A549 (cell line): ENCODE measurements at places on chromosomes 4 and X. TPM values are rescaled to one million over a fixed set of nuclear protein-coding genes. Genes with fewer than 3 reads are reported as not detected.

The HTN1 gene
- not detected in 3 replicates for polyA plus RNA-seq

- DNase-seq, result no peak
Observed at GRCh38 chr4:94978904-94979303, 221.1 kb downstream of the BMPR1B start.

GRCh38 chr4:3346146-3346545 lies 53.3 kb downstream of the RGS12 start:
- peak; percentile 63 for DNase-seq

GRCh38 chrX:148284056-148284455 lies 216.4 kb upstream of the AFF2 start:
- no peak for DNase-seq

DNA sequence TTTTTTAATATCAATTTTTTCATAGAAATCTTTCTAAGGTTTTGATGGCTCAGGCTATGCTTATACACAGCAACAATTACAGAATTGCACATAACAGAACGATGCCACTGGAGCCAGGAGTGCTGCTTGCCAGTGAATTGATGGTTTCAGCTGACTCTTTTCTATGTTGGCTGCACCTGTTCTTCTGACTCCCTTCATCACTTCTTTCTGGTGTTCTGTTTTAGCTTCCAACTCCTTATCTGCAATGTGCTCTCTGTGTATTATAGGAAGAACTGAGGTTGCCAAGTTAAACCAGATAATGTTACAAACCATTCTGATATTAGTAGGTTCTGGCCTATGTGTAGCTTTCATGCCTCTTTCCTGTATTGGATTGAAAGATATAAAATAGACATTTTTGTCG lies 11.6 kb upstream of the VEGFD start:
- DNase-seq, result no peak

The FGFR3 gene
- 3.8 to 4.8 TPM (median 3.9 TPM) in 3 replicates for polyA plus RNA-seq

DNA sequence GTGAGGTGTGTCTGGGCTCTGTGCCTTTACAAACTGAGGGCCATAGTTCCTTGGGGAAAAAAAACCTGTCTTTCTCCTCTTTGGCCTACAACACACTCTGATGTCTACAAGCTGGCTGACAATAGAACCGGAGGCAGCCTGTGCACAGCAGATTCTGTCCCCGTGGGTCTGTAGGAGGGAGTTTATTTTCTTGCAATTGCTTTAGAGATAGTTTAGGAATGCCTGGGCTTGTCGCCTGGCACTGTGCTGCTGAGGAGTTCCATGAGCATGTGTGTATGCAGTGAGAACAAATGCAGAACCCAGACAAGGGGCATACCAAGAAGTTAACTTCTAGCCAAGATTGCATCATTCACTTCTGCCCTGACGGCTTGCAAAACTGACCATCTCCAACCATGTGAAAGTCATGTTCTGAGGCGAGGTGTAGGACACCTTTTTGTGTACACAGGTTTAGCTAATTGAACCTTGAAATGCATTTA lies 54.1 kb downstream of the CCNI start:
- no peak for DNase-seq

The DHX15 gene
- polyA plus RNA-seq, result 153 to 154 TPM (median 154 TPM) in 3 replicates

The CT45A10 gene
- polyA plus RNA-seq, result not detected in 3 replicates

The ODAM gene
- not detected in 3 replicates for polyA plus RNA-seq

The SLC25A14 gene
- 21.0 to 23.0 TPM (median 22.2 TPM) in 3 replicates for polyA plus RNA-seq

- no peak for DNase-seq
Observed at GRCh38 chrX:828411-828959, 197.9 kb downstream of the SHOX start.

The CSAG3 gene
- polyA plus RNA-seq, result not detected in 3 replicates

GRCh38 chrX:103400931-103401330 lies 24.6 kb downstream of the BEX3 start:
- DNase-seq, result no peak

DNA sequence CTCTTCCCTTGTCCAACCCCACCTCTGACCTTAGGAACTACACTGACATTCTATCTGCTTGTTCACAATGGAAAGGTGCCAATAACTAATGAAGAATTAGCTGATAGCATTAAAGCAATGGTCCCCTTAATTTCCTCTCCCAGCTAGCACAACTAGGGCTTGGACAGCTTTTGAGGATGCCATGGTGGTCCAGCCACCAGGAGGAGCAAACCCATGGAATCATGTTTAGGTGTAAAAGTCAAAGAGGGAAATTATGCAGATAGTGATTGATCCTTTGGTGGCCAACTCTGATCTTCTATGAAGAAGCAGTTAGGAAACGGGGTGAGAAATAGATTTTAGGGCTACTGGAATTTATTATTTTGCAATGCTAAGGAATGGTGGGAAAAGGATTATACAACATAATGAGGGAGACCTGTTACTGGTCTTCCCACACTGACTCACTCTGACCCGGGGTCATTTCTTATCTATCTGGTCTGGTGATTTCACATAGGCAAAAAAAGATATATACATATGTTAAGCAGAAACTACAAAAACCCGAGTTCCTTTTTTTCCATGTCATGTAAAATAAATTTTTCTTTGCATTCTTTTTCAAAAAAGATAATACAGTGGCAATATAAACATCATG lies 45.8 kb upstream of the FBXW7 start:
- DNase-seq, result no peak

DNA sequence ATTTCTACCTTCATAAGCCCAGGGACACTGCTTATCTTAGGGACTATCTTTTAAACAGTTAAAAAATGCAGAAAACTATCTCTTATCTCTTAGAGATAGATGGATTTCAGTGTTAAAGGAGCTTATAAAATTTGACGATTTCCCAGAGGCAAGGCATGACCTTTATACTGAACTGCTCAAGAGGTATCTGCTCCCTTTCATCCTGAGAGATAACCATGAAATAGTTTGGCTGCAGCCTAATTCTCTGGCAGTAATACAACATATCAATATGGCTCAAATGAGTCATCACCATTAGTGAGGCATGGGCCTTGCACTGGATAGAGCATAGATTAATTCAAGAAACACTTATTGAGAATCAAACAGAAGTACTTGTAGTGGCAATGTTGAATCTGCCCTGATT lies 348.2 kb upstream of the GRIA3 start:
- no peak for DNase-seq

DNA sequence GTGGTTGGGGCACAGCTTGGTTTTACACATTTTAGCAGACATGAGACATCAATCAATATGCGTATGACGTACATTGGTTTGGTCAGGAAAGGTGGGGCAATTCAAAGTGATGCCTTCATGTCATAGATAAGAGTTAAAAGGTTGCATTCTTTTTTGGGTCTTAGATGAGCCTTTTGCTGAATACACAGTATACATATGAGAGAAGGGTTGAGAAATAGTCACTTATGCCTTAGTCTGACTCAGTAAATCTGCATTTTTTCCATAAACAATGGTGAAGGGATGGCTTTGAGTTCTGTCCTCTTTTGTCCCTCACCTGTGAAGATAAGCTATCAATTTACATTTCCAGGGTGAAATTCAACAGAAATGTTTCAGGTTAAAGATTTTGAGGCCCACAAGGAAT lies 43.9 kb upstream of the UGT2B15 start:
- DNase-seq, result no peak

GRCh38 chrX:103919270-103919637 lies 43.2 kb upstream of the TMSB15B start:
- DNase-seq, result peak; percentile 72

- DNase-seq, result no peak
Observed at GRCh38 chr4:172680691-172681090, 487.9 kb upstream of the GALNT7 start.

The BRS3 gene
- not detected in 3 replicates for polyA plus RNA-seq

- no peak for DNase-seq
Observed at GRCh38 chrX:39969099-39969818, 128.5 kb downstream of the BCOR start.

GRCh38 chr4:176443646-176444409 lies 124.1 kb downstream of the SPCS3 start:
- peak; percentile 6 for DNase-seq

The SPINK2 gene
- not detected in 3 replicates for polyA plus RNA-seq

DNA sequence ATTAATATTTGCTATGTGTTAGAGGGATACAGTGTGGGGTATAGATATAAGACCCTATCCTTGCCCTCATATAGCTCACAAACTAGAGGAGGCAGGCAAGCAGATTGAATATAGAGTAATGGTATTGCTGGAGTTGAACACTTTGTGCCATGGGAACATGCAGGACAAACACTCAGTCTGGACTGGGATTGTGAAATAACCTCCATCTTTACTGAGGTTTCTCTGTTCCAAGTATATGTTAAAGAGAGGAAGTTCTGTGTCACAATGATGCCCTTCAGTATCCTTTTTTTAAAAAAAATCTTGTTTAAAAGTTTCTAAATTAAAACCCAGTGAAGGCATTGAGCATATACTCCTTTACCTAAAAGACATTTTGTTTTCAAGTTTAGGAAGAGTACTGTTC lies 8.7 kb downstream of the FABP2 start:
- no peak for DNase-seq

The GC gene
- polyA plus RNA-seq, result not detected in 3 replicates

The SORCS2 gene
- polyA plus RNA-seq, result 4.3 to 5.1 TPM (median 4.6 TPM) in 3 replicates

DNA sequence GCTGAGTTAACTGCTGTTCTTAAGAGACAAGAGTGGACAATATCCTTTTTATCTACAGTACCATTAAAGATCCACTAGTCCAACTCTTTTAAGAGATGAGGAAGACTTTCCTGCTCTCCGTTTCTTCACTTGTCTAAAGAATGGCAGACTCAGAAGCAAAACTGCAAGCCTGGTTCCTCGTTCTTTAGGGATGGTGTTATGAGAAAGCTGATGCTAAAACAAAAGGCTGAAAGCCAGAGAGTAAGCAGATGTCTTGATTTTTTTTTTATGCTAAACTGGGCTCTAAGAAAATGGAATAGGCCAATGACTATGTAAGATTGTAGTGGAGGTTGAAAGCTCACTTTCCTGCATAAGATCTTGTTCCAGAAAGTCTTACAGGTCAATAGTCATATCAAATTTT lies 78.1 kb downstream of the CNGA2 start:
- no peak for DNase-seq

- DNase-seq, result no peak
Observed at GRCh38 chrX:135295238-135295943, 13.9 kb upstream of the ETDC start.

The DMP1 gene
- not detected in 3 replicates for polyA plus RNA-seq

The RHOH gene
- polyA plus RNA-seq, result 0.07 to 0.08 TPM in 2 of 3 replicates, not detected in the other

DNA sequence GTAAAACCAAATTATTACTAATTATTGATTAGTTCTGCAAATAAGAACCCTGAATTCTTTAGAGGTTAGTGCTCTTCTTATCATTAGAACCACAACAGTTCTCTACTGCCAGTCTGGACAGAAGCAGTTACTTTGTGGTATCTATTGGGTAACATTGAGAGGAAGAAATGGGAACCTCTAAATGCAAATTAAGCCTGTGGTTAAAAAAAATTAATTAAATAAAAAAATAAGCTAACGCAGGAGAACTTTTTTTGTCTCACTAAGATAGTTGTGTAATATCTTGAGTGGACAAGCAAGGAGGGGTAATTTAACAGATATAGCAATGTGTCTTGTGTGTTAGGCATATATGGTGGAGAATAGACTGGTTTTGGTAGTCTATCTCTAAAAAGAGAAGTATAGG lies 32.9 kb upstream of the TET2 start:
- no peak for DNase-seq

GRCh38 chrX:57904176-57904880 lies 5.9 kb downstream of the ZXDA start:
- no peak for DNase-seq

GRCh38 chrX:119870626-119871131 lies 854 bp downstream of the RNF113A start:
- no peak for DNase-seq

The NUP62CL gene
- polyA plus RNA-seq, result 12.5 to 15.8 TPM (median 14.1 TPM) in 3 replicates

DNA sequence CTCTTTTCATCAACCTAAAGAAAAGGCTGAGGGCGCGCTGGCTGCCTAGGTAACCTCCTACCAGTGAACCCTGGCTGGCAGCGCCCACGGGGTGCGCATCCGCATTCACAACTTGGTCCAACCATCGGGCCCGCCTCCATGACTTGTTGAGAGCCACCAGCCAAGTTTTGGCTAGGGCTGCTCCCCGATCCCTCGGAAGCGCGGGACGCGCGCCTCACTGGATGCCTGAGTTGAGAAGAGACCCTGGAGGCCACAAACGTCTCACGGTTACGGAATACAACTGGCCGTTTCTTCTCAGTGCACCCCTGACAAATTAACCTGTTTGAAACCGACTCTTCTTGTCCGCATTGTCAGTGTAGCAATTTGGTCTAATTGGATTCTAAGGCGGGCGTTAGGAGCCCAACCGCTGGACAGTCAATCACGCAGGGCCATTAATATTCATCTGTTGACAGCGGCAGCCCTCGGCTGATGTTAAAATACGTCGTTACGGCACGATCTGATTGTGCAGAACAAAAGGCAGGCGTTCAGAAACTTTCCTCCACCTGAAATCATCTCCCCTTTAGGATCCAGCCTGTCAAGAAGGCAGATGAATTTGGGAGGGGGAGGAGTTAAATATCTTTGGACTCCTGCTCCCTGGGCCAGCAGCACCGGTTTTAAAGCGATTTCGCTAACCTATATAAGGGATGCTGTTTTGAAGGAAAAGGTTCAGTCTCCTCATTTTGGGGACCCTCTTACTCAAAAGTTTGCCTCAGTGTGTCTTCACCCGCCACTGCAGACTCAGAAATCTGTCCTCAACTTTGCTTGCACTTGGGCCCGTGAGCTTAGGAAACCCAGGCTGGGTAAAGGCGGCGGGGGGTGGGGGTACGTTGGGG lies 1.2 kb downstream of the GPC3 start:
- no peak for DNase-seq

GRCh38 chr4:8230891-8231290 lies 31.8 kb downstream of the SH3TC1 start:
- no peak for DNase-seq

The DSPP gene
- polyA plus RNA-seq, result not detected in 3 replicates

- DNase-seq, result no peak
Observed at GRCh38 chr4:37821953-37822605, 4.4 kb upstream of the PGM2 start.

- DNase-seq, result no peak
Observed at GRCh38 chrX:11351375-11352295, 58.4 kb downstream of the AMELX start.

The JCHAIN gene
- 0.09 to 0.17 TPM (median 0.15 TPM) in 3 replicates for polyA plus RNA-seq

GRCh38 chr4:89254847-89255246 lies 52.8 kb downstream of the GPRIN3 start:
- peak; percentile 56 for DNase-seq

- DNase-seq, result no peak
Observed at GRCh38 chrX:66023385-66024091, 16.3 kb downstream of the VSIG4 start.

GRCh38 chr4:21184788-21185187 lies 484.5 kb downstream of the PACRGL start:
- no peak for DNase-seq

The HS6ST2 gene
- polyA plus RNA-seq, result 0.01 TPM in 2 of 3 replicates, not detected in the other

The MED14 gene
- polyA plus RNA-seq, result 22.5 to 26.8 TPM (median 23.5 TPM) in 3 replicates

The PWWP3B gene
- not detected in 3 replicates for polyA plus RNA-seq

- no peak for DNase-seq
Observed at GRCh38 chr4:139853309-139853708, 187.7 kb downstream of the MGST2 start.

DNA sequence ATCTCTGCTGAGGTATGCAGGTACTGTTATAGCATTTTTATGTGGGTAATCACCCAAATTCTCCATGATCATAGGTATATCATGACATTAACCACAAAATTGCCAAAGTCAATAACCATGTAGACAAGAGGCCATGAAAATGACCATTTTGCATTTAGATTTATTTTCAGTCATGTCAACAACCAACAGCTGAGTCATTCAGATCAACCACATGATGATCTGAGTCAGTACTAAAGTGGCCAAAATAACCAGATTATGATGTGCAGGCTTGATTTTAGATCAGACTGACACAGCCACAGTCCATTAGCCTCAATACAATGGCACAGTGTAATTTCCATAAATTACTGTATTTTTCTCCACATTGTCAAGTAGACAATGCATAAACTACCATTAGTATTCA lies 240.5 kb downstream of the GRIA3 start:
- DNase-seq, result no peak

The ZCCHC12 gene
- 0.04 to 0.09 TPM (median 0.05 TPM) in 3 replicates for polyA plus RNA-seq

GRCh38 chr4:88078579-88078978 lies 71.1 kb downstream of the PKD2 start:
- DNase-seq, result no peak
